Cardiac fibroblast (primary cell): ENCODE measurements at places on chromosomes 5 and 9.
A peak's percentile ranks its signal among the peaks of the same experiment; 100 is the strongest.

GRCh38 chr9:93945400-93946337, 9.5 kb downstream of the BARX1 start:
- DNase-seq: no peak

GRCh38 chr9:87620731-87621322, 105.1 kb upstream of the CTSL start:
- no peak for DNase-seq

DNA sequence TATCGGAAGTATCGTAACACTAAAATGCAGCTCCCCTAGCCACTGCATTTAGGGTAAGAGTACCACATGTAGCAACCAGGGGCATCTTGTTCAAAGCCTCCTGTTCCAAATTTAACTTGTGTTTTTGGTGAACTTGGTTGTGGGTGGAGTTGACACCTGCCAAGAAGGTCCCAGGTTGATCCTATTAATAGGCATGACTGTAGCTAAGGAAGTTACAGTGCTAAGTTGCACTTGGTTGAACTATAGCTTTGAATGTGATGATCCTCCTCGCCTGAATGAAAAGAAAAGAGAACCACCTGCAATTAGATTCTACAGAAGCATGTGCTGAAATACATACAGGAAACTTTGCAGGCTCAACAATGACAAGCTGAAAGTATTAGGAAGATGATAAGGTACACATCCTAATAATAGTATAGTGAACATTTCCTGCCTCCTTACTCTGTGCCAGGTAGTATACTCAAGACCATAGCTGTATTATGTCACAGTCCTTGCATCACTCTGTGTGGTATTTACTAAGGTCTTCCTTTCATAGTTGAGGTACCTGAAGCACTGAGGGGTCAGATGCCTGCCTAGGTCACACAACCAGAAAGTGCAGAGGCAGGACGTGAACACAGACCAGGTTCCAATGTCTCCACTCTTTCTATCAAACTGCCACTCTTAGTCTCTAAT, 64.5 kb upstream of the PIP5K1B start:
- DNase-seq: no peak

DNA sequence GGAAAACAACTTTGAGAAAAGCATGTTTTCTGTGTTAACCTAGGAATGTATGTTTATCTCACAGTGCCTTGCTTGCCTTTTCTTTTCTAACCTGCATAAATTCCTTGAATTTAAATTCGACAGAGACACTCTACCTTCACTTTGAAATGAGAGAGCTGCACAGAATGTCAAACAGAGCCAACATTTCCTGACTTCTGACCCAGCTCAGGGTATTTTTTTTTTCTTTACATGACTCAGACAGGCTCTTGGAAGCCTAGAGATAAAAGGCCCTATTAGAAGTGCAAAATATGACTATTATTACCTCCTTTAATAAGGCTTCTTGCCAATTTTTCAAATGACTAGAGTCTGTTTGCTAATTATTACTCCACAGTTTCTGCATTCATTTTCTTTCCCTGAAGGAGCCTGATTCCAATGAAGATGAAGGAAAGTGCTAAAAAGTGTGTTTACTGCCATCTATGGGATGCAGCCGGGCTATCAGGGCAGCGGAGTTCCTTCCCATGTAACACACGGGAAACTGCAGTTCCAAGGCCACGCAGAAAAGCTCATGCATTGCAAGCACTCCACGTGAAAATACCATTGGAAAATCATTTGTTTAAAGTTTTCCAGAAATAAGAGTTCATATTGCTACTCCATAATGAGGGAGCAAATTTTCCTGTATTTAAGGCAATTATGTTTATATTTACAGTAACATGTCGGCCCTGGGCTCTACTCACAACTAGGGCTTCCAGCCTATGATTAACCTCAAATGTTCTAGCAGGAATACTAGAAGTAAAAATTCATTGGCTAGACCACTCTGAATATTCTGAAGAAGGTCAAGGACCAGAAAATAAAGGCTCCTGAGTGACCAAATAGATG, 485.6 kb downstream of the ZSWIM6 start:
- peak; percentile 66 for DNase-seq

GRCh38 chr9:2179567-2179966, 164.4 kb downstream of the SMARCA2 start:
- DNase-seq: peak; percentile 8

GRCh38 chr9:138053996-138054752, 176.6 kb downstream of the CACNA1B start:
- no peak for DNase-seq

GRCh38 chr5:145293716-145294115, 541.4 kb downstream of the PRELID2 start:
- no peak for DNase-seq

DNA sequence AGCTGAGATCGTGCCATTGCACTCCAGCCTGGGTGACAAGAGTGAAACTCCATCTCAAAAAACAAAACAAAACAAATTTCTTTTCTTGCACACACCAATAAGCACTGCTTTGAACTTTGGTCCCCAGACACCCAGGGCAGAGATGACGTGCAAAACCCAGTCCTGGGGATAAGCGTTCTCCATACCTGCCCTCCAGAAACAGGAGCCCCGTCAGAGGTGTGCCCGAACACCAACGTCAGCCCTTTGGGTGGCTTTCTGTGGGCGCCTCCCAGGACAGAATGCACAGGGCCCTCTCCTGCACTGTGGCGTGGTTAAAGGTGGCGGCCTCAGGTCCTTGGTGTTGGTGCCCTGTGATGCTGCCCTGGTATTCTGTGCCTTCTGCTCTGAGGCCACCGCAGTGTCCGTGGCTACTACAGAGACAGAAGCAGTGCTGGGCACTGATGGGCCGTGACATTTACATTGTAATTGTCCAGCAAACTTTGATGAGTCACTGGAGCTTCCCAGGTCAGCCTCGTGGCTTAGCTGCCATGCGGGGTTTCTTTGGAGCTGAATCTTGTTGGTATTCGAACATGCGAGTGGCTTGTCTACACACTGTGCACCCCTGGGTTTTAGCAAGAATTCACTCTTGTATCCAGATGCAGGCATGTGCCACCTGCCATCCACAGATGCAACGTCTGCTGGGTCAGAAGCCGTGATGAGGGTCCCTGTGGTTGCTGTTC, 9.8 kb downstream of the PPP1R26 start:
- DNase-seq: no peak

- DNase-seq: peak; percentile 6
Measured at GRCh38 chr5:93018461-93018860, 562.6 kb downstream of the NR2F1-AS1 start.

GRCh38 chr9:4243113-4243512, 56.8 kb downstream of the GLIS3 start:
- DNase-seq: no peak

GRCh38 chr9:36035006-36035405, 1.7 kb upstream of the RECK start:
- no peak for DNase-seq

DNA sequence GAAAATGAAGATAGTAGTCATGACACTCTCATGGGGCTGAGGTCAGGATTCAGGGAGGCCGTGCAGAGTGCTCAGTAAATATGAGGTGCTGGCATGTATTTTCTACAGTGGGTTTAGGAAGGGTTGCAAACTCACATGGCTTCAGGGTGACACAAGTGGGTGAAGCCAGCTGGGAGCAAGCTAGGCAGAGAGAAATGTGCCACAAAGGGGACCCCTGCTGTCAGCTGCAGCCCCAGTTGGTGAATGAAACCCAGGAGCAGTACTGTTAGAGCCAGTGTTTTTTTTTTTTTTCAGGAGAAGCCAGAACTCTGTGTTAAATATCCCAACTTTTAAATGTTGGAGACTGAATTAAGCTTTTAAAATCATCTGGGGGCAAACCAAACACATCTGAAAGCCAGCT, 75.3 kb downstream of the INSYN2B start:
- DNase-seq: no peak

GRCh38 chr9:20300430-20301115, 321.7 kb downstream of the MLLT3 start:
- peak; percentile 39 for DNase-seq

DNA sequence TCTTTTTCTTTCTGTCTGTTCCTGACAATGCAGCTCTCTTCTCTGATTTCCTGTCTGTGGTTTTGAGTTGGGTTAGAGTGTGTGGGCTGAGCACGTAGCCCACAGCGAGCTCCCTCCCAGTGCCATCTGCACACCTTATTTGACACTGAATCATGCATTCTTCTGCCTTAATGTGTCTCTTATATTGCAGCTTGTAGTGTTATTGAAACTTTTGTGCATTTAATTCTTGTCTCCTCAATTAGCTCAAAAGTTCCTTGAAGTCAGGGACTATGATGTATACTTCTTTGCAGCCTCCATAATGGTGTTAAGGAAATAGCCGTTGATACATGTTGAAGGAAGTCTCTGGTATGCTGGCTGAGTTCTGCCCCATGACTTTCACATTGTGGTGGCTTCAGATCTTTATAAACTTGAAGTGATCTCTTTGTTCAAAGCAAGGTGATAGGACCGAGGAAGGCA, 576.2 kb upstream of the CLINT1 start:
- DNase-seq: no peak

DNA sequence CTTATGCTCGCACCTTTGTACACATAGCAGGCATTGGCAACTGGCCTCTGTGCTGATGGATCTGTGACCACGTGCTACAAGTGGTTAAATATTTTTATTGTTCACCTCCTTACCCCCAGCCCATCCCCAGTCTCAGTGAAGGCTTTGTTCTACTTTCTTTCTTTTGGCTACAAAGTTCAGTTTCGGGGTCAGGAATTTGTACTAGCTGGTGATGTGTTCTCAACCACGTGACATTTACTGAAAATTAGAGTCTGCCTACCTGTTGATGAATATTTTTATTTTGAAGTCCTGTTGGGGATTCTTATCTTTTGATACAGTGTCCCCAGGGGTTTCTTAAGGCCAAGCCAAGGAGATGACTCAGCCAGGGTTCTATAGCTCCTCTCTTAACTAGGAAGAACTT, 47.8 kb downstream of the C9orf57 start:
- DNase-seq: no peak

GRCh38 chr9:33446240-33446945, 1.0 kb downstream of the AQP3 start:
- DNase-seq: no peak

GRCh38 chr9:88651682-88652633, 117.0 kb downstream of the NXNL2 start:
- DNase-seq: peak; percentile 98

DNA sequence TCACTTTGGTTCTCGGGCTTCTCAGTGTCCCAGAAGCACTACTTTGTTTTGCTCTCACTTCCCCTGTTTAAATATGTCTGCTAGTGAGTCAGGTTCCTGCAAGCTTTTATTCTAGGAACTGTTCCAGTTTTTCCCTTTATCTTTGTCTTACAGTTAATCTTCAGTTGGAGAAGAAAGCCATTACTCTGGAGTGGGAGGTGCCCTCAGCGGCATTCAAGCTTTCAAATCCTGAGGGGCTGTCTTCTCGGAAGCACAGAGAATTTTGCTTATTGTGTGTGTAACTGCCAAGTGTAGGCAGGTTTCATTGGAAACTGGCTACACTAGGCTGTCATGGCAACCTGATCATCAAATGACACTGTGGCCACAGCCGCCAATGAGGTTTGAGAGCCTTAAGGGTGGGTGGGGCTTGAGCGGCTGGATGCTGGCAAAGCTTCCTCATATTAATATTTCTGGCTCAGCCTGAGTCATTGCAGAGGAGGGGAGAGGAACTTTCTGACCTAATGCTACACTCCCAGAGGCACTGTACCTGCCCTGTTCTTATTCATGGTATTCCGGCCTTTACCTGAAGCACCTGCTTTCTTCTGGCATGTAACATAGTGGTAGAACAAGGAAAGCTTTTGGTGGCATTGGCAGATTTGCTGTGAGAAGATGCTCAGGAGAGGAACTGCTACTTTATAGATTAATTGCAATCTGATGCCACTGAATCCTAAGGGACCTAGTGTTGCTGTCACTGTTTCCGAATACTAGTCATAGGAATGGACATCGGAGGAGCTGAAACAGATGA, 26.3 kb downstream of the SLC25A25 start:
- DNase-seq: peak; percentile 99

DNA sequence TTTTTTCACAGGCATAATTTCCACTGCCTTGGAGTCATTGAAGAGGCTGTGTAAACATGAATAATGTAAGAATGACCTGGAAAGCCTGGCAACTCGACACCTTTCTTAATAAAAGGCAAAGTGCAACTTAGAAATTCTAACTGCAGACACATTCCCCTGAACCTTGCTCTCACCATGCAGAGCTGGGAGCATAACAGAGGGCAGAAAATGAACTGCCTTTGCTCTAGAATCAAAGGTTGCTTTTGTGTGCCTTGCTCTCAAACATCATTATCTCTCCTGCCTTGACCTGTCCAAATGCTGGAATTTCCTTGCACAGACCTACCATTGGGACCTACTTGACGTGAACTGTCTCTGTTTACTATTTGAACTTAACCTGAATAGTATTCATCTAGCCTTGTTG, 462.0 kb upstream of the ZNF462 start:
- DNase-seq: no peak

DNA sequence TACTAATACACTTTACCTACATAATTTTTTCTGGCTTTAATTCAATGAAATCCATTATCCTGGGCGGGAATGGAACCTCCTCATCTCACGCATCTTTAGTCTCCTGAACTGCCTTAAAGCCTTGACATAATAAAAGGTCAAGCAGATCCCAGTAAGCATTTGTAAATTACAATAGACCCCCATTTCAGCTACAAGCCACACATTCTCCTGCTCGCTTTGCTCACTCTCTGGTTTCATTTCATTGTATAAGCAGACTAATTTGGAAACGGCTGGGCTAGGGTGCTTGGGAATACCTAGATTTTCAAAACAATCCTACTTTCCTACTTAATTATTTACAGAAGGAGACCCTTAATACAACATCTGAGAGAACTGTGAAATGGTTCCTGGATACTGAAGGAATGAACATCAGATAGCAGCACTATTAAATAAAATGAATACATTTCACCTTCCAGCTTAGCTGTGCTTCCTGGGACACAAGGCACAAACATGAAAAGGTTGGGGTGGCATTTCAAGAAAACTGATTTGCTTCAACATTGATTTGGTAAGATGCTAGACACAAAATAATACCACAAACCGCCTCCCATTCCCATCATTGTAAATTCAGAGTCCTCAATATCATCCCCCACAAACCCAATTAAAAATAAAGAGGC, 1.5 kb downstream of the JAKMIP2 start:
- DNase-seq: no peak

DNA sequence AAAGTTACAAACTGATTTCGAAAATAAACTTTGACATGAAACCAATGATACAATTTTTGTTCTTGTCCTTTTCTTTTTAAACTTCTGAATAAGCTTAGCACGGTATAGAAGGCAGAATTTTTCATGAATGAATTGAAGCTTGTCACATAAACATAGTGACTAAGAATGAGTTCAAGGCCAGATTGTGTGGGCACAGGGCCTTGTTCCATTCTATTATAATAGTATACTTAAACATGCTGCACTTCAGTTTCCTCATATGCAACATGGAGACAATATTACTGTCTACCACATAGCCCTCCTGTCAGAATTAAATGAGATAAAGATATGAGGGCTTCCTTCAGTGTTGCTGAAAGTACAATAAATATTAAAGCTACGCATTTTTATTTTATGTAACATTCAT, 204.2 kb upstream of the HAPLN1 start:
- no peak for DNase-seq
